ENCODE measurements at places on chromosomes 7 and 10.

- DNase-seq: peak; percentile 13
These were observed 50.5 kb upstream of the COBL start for GRCh38 chr7:51366930-51367613.

DNA sequence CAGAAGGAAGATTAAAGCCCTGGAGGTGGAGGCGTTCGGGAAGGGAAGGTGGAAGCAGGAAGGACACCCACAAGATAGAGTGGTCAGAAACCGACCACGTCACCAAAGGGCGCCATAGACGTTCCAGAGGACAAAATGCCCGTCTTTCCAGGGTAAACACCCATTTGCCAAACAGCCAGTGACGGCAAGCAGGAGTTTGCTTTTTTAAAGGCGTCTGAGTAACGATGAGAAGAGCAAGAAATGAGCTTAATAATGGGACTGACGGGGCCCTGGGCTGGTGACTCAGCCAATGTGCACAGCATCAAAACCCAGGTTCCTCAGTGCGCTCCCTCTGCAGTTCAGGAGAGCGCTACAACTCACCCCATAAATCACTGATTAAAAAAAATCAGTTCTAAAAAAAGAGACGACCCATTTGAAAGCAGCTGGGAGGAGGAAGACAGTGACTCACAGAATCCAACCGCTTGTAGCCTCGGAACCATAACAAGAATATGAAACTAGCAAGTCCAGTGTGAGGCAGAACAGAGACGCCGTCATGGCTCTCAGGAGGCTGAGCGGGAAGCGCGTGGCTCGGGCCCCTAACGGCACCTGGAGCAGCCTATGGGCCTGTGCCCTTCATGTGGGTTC is 5.9 kb downstream of the DIP2C start:
- no peak for DNase-seq

DNA sequence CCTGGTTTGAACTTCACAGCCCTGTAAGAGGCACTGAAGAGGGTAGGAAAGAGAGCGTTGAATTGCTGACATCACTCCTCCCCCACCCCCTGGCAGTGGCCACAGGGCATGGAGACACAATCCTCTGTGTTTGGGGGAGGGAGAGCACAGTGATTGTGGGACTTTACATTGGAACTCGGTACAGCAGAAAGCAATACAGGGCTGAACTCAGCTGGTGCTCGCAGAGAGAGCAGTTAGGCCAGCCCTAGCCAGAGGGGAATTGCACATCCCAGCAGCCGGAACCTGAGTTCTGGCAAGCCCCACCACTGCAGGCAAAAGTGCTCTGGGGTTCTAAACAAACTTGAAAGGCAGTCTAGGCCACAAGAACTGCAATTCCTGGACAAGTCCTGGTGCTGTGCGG is 24.0 kb upstream of the CUL1 start:
- no peak for DNase-seq

DNA sequence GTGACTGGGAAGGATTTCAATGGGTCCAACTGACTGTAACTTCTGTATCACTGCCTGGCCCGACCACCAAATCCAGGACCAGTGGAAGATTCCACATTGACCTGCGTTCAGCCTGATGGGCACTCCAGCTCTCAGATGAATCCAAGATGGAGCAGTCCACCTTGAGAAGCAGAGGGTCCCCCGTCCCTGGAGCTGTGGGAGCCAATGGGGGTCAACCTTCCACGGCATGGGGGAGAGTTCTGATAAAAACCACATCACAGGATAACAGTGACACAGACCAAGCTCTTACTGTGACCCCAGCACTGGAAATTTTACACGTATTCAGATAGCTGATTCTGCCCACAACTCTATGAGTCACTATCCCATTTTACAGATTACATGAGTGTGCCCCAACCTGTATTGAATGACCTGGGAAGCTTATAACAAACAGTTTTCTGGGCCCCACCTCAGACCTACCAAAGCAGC is 11.2 kb downstream of the ZCCHC24 start:
- DNase-seq: peak; percentile 26

GRCh38 chr7:45917658-45918057 is 3.4 kb downstream of the IGFBP3 start:
- peak; percentile 85 for DNase-seq

- no peak for DNase-seq
These were observed 232.4 kb downstream of the ELMO1 start for GRCh38 chr7:37216156-37216852.

GRCh38 chr10:127154831-127155620 is 41.4 kb downstream of the INSYN2A start:
- no peak for DNase-seq

DNA sequence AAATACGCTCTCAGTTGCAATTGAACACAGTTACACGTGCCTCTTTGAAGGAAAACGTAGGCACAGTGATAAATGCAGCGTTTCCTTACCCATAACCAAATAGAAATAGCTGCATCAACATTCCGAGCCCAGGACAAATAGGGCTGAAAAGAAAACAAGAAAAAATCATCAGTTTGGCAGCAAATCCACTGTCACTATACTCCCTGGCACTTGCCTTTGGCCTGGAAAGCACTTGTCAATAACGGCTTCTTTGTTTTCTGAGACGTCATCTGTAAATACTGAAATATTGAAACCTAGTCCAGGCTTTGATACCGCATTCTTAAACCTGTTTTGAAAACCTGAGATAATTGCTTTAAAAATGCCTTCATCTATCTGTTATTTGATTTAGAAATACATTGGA is 167.2 kb upstream of the AKR1E2 start:
- no peak for DNase-seq

- DNase-seq: peak; percentile 47
These were observed 759 bp downstream of the NUDT1 start for GRCh38 chr7:2242541-2243429.

GRCh38 chr7:129169171-129169671 is 19.2 kb upstream of the SMO start:
- DNase-seq: peak; percentile 52

- no peak for DNase-seq
These were observed 43.6 kb upstream of the CDK14 start for GRCh38 chr7:90552521-90552920.

DNA sequence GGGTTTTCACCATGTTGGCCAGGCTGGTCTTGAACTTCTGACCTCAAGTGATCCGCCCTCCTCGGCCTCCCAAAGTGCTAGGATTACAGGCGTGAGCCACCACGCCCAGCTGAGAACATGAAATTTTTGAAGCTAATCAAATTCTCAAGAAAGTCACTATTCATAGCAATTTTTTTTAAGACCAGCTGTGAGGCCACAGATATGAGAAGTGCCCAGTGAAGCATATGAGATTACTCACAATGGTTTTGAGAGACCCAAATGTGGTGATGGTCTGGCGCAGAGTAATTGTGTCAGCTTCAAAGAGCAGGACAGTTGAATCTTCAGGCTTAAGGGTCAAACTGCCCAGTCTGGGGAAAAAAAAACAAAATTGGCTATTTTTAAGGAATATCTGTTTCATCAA is 16.2 kb downstream of the NCOA4 start:
- no peak for DNase-seq

DNA sequence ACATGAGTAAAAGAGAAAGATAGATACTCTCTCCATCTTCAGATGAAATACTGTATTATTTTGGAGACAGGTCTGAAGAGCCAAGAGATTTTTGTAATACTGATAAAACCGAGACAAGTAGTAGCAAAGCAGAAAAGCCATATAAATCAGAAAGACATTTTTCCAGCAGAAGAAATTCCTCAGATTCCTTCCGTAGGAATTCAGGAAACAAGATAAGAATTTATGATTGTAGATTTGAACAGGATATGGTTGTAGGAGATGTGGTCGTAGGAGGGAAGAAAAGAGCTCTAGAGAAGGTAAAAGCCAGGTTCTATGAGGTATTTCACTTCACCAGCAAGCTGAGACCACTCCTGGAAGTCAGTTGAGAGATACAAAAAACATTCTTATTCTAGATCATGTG is 17.6 kb upstream of the AASS start:
- no peak for DNase-seq

- DNase-seq: peak; percentile 55
These were observed 842 bp downstream of the NMT2 start for GRCh38 chr10:15167411-15168290.

GRCh38 chr7:104650991-104651640 is 322.7 kb downstream of the LHFPL3 start:
- DNase-seq: no peak

DNA sequence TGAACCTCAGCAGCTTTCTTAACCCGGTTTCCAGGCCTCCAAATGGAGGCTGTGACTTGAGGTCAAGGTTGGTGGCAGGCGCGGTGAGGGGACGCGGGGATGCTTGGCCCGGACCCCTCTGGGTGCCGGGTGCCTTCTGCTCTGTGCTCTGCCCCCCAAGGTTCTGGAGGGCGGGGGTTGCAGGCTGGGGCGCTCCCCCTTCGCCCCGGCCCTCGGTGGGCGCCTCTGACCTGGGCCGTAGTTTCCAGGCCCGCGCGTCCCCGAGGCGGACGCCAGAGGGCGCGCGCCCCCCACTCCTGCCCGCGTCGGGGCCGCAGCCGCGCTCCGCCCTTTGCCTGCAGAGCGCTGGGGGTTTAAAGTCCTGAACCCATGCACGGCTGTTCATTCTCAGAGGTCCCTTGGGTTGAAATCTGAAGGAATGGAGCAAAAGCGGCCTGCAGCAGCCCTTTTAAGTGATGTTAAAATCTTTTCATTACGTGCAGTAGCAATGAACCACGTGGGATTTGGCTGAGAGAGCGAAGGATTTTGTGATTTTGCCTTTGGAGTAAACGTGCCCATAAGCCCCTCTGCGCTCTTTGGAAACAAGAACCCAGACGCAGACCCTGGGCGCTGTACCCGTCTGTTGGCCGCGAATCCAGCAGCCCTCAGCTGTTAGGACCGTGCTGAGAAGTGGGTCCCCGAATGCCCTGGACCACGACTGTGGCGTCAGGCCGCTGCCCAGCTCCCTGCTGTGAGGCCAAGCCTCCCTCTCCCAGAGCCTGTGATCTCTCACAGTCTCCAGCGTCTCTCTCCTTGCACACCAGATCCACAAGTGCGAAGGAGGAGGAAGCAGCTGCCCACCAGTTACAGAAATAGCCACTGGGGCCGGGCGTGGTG is 135.0 kb downstream of the ACTR3B start:
- DNase-seq: peak; percentile 43

GRCh38 chr10:95532536-95532935 is 28.6 kb downstream of the SORBS1 start:
- DNase-seq: no peak

DNA sequence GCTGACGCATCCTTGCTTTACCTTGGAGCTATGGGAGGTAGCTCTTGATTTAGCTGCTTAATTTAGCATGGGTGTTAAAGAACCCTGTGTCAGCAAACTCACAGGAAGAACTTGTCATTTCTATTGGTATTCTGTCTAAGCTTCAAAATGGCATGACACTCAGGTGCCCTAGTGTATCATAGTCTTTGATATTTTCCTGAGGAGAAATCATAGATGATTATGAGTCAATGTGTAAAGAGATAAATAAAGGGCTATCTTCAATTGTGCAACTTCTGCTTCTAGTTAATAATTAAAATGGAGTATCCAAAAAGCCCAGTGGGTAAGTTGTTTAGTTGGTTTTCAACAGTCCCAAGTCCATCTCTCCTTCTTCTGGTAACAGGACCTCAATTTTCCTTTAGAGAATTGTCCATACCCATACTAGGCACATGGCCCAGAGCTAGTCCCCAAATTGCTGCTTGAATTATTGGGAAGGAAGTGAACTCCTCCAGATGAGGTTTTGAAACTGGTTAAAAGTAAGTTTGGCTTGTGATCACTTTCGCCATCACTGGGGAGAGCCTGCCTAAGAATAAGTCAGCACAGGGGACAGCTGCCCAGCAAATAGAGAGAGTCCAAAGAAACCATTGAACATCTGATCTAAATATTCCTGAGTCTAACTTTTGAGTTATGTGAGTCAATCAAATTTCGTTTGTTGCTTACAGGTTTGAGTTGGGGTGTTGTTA is 169.0 kb upstream of the PHYHIPL start:
- DNase-seq: no peak

DNA sequence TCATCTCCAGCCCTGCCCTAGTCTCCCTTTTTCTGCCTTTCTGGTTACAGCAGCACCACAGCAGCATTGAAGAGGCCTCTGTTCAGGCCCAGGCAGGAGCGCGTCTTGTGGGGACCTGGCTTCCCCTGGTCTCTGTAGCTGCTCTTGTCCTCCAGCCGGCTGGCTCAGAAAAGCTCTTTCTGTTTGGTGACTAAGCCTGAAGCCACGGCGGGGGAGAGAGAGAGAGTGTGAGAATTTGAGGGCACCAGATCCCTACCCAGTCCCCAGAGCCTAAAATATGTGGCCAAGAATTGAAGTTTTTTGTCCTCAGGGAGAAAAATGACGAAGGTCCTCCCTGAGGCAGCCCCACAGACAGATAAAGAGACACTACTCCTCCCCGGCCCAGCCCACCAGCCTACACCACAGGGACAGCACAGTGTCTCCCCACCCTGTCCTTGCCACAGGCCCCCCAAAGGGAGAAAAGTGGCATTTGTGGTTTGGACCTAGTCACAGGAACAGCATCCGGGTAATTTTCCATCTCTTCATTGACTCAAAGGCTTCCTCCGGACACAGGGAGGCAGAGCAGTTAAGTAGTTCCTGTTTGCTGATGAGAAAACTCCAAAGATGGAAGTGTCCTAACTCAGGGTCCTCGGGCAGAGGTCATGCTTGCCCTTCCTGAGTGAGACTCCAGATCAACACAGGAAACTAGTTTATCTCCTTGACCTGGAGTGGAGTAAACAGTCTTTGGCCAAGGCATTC is 13.3 kb upstream of the FAM180A start:
- DNase-seq: no peak

- DNase-seq: no peak
These were observed 43.0 kb upstream of the CYP2C18 start for GRCh38 chr10:94640562-94640961.

- no peak for DNase-seq
These were observed 84.3 kb downstream of the CD36 start for GRCh38 chr7:80722616-80723195.

GRCh38 chr7:128004623-128005022 is 26.6 kb downstream of the LRRC4 start:
- no peak for DNase-seq

DNA sequence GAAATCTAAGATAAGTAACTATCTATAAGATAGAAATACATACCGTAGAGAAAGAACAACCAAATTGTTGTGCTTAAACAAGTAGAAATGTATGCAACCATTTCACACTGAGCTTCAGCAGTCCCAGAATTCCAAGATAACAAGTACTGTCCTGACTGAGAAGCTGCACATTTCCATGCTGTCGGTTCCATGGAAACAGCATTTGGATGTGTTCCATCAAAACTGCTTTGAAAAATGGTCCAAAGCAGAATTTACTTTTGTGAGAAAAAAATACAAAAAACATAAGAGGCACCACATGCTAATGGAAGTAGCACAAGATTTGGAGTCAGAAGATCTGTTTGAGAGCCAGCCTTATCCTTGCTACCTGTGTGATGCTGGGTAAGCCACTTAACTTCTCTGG is 92.6 kb downstream of the MTERF1 start:
- no peak for DNase-seq

All from activated CD4-positive, alpha-beta T cell treated with anti-CD3 and anti-CD28 coated beads for 48 hours (primary cell).